ENCODE measurements at places on chromosomes 11 and 22.

- DNase-seq = no peak
Observed at GRCh38 chr22:22938672-22939587, 51.3 kb downstream of the IGLL5 start.

DNA sequence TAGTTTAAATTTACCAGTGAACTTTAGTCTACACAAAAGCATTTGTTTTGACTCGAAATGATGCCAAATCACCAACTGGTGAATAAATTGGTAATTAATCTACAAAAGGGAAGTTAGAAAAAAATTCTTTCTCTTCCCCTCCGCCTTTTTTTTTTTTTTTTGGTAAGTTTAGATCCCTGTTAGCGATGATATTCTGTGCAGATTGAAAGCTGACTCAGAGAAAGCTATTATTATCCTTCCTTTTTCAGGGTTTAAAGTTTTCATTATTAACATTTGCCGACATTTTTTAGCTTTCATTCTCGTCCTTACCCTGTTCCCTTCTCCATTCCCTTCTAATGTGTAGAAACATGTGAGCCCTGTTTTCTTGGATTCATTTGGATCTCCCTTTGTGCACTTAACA lies 16.8 kb upstream of the NUP160 start:
- DNase-seq = no peak

- DNase-seq = no peak
Observed at GRCh38 chr22:22167791-22168189, 76.8 kb upstream of the VPREB1 start.

DNA sequence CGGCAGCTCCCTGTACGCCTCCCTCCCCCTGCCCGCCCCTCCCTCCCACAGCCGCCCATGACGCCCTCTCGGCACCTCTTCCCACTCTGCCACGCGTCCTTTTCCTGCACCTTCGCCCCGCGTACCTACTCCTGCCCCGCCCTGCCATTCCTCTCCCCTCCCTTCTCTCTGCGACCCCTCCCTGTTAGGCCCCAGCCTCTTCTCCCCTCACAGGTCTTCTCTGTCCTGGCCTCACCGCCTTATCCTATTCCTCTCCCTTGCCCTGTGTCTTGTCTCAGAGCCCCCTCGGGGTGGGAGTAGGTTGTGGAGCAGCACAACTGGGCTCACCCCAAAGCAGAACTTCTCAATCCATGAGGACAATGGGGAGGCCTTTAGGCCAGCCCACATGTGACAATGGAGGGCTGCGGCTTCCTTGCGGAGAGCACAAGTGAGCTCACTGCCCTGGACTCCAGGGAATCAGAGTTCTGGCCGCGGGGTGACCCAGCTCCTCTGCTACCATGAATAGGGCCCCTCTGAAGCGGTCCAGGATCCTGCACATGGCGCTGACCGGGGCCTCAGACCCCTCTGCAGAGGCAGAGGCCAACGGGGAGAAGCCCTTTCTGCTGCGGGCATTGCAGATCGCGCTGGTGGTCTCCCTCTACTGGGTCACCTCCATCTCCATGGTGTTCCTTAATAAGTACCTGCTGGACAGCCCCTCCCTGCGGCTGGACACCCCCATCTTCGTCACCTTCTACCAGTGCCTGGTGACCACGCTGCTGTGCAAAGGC lies 539 bp downstream of the SLC35C1 start:
- DNase-seq = no peak

- DNase-seq = no peak
Observed at GRCh38 chr11:60899046-60899936, 7.1 kb downstream of the PRPF19 start.

DNA sequence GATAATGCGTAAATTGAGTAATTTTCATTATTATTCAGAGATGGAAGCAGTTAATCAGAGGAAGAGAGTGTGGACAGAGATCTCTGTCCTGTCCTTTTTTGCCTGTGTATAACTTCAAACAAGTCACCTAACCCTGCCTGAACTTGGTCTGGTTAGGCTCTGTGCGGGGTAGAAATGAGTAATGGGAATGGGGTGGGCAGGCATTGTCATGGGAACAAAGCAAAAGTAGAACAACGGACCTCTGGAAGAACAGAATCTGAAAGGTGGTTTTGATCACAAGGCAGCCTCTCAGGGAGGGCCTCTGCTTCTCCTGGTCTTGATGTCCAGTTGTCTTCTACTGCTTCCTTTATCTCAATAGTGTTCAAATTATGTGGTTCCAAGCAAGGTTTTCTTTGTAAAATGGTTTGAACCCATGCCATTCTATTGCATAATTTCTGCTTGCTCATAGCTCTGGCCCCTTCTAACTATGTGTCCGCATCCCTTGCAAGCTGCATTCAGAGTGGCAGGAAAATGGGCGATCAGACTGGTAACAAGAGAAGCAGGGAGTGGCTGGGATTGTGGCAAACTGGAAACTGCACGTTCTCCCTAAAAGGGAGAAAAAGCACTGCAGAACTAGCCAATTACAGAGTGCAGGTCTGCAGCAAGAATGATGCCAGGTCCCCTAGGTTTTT lies 76.1 kb downstream of the PRR5L start:
- DNase-seq = no peak

GRCh38 chr11:60165951-60166350 lies 16.9 kb downstream of the MS4A6A start:
- no peak for DNase-seq

DNA sequence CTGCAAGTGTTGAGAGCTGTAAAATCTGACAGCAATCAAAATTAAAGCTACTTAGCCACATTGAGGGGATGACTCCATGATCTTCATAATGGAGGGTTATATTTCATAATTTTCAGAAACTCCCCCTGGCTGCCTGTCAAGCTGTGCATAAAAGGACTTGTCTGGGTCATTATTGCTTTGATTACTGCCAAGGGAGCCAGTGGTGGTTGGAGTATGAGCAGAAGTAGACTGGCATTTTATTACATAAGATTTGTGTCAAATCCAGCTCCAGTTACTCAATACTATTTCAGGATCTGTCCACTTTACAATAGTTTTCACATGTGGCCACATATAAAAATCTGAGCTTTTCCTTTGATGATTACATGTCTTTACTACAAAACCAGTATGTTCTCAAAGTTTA lies 108.9 kb upstream of the SLC5A12 start:
- no peak for DNase-seq

- no peak for DNase-seq
Observed at GRCh38 chr11:35852056-35852455, 91.8 kb upstream of the LDLRAD3 start.

DNA sequence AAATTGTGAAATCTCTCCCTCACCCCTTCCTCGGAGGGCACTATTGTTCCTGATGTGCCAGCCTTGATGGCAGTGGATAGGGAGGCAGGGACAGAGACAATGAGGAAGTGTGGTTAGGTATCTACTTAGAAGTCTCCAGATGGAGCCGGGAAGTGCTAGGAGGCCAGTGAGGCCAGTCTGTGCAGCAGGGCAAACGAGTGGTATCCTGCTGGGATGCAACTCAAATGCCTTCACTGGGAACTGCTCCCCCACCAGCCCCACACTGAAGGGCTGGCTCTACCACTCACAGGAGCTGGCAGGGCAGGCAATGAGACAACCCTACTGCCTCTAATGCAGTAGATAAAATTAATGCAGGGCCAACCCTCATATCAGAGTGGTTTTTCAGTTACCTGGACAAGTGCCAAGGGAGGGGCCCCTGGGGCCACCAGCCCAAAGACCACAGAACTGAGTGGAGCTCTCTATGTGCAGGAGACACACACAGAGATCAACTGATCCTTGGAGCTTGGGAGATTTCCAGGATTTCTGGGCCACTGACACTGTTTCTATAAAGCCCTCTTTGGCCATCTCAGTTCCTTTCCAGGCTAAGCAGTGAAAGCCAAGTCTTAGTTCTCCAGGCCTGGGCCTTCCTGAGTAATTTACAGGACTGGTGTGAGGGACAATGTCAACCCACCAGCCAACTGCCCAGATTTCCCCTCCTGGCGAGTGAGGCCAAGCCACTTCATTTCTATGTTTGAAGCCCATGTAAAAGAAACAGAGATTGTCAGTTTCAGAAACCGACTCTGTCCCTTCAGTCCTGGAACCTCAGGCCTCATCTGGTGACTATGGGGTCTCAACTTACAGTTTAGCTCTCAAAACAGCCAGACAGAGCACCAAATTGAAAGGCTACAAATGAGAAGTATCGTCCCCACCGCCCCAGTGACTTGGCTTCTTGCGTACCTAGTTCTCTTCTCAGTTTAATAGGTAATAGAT lies 4.1 kb downstream of the MIF start:
- DNase-seq = no peak

DNA sequence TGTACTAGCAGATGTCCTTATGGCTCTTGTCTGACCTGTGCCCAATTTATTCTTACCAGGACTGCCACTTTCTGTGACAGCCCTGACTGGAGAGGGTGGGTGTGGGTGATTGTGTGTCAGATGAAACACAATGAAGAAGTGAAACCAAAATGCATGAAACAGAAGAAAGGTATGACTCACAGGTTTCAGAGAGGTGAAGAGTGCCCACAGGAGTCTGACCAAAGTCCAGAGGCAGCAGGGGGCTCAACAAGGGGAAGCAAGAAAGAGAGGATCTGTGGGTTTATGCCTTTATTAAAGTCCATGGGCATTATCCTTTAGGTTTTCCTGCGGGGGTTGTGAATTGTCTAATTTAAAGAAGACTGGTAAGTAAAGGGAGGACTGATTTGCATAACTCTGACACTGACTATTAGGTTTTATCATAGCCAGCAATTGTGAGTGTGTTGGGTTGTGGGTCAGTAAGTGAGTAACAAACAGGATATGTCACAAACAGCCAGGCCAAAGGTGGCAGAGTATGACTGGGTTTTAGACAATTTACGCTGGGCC lies 3.9 kb upstream of the OR4C6 start:
- no peak for DNase-seq

GRCh38 chr11:80255021-80255420 lies 814.2 kb upstream of the TENM4 start:
- DNase-seq = no peak

DNA sequence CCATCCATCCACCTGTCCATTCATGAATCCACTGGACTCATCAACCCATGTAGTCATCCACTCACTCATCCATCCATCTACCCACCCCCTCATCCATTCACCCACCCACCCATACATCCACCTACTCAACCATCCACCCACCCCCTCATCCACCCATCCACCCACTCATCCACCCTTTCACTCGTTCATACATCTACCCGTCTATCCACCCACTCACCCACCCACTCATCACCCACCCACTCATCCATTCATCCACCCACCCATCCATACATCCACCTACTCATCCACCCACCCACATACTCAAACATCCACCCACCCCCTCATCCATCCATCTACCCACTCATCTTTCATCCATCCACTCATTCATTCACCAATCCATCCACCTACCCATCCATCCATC lies 37.7 kb downstream of the RTL6 start:
- DNase-seq = no peak

Measured in activated naive CD4-positive, alpha-beta T cell (primary cell).